ENCODE measurements at places on chromosomes 7 and 10.
A peak's percentile ranks its signal among the peaks of the same experiment; 100 is the strongest.

GRCh38 chr7:4406288-4407058 is 275.6 kb upstream of the FOXK1 start:
- DNase-seq, result no peak

DNA sequence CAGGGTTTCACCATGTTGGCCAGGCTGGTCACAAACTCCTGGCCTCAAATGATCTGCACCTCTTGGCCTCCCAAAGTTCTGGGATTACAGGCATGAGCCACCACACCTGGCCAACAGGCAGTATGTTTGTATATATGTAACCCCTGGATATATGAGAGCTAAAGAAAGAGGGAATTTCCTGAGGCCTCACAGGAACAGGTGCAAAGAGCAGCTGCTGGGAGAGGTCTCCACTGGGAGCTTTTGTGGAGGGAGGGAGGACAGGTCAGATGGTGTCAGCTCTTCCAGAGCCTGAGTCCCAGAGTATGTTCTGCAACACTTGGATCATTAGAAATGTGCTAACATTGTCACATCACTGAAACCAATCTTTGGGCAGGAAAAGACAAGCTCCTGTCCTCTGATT is 110.1 kb upstream of the KIF5B start:
- DNase-seq, result no peak

DNA sequence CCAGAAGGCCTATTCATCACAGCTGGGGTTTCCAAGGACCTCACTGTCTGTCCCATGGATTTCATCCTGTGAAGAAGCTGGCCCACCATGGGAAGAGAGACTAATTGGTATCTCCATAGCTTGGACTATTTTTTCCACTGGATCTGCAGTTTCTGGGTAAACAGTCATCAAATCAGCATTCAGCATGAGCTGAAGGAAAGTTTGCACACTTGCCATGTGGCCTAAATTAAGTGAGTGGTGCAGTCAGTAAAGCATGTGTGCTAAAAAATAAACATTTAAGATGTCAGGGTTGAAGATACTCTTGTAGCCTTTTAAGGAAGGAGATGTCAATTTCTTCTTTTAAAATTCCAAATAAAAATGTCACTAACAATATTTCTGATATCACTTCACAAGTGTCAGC is 381.1 kb upstream of the ZMIZ1 start:
- no peak for DNase-seq

- peak; percentile 66 for DNase-seq
These were observed 6.3 kb upstream of the CDH23 start for GRCh38 chr10:71390461-71390835.

DNA sequence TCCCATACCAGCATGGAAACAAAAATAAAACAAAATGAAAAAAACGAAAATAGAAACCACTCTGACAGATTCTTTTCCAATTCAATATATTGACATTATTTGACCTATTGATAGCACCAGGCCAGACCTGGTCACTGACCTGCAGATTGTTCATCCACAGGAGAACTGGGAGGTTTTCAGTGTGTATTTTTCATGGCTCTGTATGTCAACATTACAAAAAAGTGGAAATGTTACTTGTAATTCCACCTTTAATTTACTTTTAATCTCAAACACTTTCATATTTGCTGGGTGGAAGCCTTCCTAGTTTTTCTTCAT is 2.9 kb downstream of the HKDC1 start:
- no peak for DNase-seq

DNA sequence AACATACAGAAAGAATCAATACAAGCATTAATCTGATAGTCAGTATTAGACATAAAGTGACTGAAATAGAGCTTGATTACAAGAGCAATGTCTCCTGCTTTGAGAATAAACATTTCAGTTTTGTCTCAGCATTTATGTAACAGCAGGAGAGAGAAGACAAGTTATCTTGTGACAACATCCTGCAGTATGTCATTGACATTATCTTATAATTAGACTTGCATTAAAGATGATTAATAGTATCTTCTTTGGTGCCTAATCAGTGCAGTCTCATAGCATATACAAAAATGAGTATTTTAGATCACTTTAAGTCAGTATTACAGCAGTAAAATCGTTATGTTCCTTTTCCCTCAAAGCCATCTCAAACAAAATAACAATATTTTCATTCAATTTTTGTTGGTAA is 436.1 kb upstream of the ETV1 start:
- no peak for DNase-seq

GRCh38 chr10:57222603-57223002 is 861.5 kb upstream of the ZWINT start:
- no peak for DNase-seq

- DNase-seq, result no peak
These were observed 652 bp upstream of the VPS26A start for GRCh38 chr10:69123306-69123746.

DNA sequence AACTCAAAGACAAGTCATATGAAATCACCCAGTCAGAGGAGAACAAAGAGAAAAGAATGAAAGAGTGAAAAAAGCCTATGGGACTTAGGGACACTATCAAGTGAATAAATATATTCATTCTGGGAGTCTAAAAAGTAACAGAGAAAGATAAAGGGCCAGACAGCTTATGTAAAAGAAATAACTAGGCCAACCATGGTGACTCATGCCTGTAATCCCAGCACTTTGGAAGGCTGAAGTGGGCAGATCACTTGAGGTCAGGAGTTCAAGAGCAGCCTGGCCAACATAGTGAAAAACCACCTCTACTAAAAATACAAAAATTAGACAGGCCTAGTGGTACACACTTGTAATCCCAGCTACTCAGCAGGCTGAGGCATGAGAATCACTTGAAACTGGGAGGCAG is 154.7 kb upstream of the TMEM106B start:
- DNase-seq, result no peak

GRCh38 chr10:19772972-19773371 is 43.3 kb upstream of the PLXDC2 start:
- DNase-seq, result no peak

GRCh38 chr7:111082351-111082750 is 8.6 kb upstream of the LRRN3 start:
- DNase-seq, result no peak

Data from NCI-H2107 (cell line).